ENCODE measurements at places on chromosomes 3 and 15. TPM values are rescaled to one million over a fixed set of nuclear protein-coding genes. Genes with fewer than 3 reads are reported as not detected.

- DNase-seq: no peak
Measured at GRCh38 chr3:80010021-80010571, 242.3 kb upstream of the ROBO1 start.

DNA sequence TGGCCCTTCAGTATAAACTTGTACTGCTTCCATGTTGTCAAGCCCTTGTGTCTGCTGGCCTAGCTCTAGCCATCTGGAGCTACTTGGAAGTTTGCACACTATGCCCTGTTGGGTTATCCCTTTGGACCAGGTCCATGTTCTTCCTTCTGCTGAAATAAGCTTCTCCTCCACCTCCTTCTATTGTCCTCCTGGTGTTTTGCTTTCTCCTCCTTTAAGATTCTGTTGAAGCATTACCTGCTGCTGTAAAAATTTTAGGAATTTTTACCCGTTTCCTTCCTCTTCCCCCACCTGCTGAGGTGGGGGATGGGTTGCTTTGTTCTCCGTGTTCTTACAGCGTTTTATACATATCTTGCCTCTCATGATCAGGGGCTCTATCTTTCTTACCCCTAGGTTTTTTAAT lies 51.7 kb downstream of the SH3GL3 start:
- no peak for DNase-seq

DNA sequence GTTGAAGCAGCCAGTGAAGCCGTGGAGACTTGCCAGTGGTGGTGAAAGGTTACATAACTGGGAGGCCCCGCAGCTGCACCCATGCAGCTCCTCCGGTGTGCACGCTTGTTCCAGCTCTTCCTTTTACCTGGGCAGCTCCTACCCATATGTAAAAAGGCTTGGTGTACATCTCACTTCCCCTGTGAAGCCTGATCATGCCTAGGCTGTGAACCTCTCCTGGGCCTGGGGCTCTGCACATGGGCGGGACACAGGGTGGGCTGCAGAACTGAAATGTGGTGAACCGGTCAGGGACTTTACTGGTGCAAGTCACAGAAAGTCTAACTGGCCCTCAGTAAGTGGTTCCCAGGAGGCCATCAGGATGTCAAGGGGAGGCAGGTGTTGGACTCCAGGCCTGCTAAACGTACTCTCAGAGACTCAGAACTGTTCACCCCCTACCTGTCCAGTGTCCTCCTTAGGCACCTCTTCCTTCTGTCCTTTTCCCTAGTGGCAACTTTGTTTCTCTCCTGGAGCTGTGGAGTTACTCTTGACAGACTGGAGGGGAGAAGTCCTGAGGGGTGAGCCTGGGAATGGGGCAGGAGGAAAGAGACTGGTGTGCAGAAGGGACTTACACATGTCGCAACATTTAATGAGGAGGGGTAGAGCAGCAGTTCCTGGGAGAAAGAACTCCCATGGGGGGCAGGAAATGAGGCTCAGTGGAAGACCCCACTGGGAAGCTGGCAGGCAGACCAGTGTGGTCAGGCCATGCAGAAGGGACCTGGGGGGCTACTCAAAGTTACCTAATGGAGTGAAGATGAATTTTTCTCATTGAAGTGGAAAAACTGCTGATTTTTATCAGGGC lies 148.1 kb downstream of the EEFSEC start:
- no peak for DNase-seq

GRCh38 chr3:14177580-14178246 lies 688 bp downstream of the XPC start:
- no peak for DNase-seq

DNA sequence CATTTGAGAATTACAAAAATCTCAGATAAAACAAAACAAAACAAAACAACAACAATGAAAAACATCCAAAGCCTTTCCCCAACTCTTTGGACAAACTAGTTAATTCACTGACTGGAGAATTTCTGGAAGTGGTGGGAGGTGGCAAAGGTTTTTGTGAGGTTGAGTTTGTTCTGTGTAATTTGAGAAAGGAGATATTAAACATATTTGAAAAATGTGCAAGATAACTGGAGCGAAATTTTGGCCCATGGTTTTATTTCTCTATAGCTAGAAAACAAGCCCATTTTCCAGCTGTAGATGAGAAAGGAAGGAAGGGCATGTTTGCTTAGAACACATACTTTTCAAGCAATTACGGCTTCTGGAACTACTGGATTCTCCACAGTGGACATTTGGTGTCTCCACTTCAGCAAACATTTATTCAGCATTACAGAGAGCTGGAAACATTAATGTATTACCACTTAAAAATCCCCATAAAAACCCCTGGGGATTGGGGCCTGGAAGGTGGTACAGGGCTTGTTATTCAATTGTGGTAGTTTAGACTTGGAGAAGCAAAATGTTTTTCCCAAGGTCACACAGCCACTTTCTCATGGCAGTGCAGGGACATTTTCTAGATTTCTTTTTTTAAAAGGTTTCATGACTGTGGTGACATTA lies 135.8 kb downstream of the THSD4 start:
- DNase-seq: no peak

DNA sequence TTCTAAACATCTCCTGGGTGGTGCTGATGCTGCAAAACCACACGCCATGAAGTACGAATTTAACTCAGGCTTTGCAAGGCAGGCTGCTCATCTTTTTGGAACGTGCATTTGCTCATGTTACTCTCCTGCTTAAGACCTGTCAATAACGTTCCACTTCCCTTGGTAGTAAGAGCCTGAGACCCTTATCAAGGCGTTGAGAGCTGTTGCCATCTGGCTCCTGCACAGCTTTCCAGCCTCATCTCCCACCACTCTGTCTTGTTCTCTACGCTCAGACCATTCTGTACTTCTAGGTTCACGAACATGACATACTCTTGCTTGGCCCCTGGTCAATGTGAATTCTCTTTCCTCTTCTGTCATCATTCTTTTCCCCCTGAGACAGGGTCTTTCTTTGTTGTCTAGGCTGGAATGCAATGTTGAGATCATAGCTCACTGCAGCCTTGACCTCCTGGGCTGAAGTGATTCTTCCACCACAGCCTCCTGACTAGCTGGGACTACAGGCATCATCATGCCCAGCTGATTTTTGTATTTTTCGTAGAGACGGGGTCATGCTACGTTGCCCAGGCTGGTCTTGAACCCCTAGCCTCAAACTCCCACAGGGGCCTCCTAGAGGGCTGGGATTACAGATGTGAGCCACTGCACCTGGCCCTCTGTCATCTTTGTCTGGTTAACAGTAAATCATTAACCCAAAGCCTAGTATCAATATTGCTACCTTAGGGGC lies 202.8 kb downstream of the CADPS start:
- DNase-seq: no peak

IQCH gene
- total RNA-seq: 0.93 TPM

MLF1 gene
- total RNA-seq: 7.1 TPM

TTLL13 gene
- not detected for total RNA-seq

CCDC54 gene
- total RNA-seq: not detected

CELSR3 gene
- 1.2 TPM for total RNA-seq

Data from upper lobe of right lung (tissue), 1 donor.